Esophagus squamous epithelium (tissue), 5 donors: ENCODE measurements at places on chromosomes 7 and 10.

- no peak for DNase-seq
These were observed 253.6 kb downstream of the SORCS3 start for GRCh38 chr10:104894681-104895080.

DNA sequence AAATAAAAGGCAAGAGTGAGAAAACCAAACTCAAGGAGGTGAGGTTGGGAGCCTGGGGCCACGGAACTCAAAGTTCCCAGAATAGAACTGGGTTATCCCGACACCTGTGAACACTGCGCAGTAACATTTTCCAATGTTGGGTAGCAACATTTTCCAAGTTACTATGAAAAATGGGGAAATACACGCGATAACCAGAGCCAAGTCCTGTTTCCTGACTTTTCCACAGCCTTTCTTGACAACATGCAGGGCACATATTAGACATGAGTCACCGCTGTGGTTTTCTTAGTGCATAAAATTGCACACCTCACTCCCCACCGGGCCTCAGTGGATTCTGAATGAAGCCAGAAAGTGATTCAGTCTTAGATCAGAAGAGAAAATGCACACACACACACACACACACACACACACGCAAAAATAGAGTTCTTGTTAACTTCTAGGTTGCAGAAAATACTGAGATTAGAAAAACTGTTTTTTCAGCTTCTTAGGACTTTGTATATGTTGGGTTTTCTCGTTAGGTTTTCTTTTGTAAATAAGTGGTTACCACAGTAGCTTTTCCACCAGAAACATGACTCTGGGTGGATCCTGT is 70.0 kb downstream of the CAMK1D start:
- no peak for DNase-seq

GRCh38 chr7:78151229-78151628 is 352.7 kb downstream of the PHTF2 start:
- no peak for DNase-seq

DNA sequence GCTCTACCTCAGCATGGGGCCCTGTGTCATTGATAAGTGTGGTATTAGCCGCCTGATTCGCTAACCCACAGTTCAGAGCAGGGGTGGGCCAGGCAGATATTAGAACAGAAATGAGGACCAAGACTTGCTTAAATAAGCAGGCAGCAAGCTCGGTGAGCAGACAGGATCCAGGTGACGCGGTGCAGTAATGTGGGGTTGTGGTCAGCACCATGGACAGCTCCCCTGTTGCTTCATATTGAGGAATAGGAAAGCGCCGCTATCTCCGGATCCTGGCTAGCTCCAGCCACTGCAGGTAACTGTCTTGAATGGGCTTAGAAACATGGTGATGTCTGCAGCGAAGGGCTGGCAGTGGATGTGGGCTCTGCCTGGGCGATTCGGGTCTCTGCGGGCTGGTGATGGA is 51.3 kb upstream of the GPR26 start:
- no peak for DNase-seq

GRCh38 chr7:115676080-115676479 is 354.5 kb downstream of the TFEC start:
- DNase-seq, result no peak

DNA sequence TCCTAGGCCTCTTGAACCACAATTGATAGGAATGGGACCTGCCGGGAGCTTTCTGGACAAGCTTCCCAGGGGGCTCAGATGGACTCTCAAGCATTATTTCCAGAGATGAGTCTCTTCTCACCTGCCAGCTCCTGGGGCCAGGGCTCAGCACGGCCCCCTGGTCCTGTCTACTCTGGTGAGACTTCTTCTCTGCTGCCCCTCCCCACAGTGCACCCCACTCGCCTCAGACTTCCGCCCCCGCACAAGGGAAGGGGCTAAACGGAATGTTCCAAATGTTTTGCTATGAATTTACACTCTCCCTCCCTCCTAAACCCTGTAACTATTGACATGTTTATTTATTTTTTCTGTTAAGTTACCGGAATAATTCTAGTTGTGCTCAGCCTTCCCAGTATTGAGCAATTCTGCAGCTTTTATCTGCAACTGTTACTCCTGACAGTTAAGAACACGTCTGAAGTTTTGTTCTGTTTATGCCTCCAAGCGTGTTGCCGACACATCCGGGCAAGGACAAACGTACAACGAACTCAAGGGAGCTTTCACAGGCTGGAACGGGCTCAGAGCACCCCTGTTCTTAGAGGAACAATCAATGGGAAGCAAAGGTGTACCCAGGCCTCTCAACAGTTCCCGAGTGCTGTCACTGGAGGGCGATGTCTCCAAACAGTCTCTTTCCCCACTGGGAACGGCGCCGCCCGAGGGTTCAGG is 55.2 kb downstream of the FHIP2A start:
- DNase-seq, result no peak

GRCh38 chr7:81725812-81726127 is 44.1 kb downstream of the HGF start:
- no peak for DNase-seq
